Sigmoid colon (tissue), 7 donors: ENCODE measurements at places on chromosomes 5 and 9. TPM values are rescaled to one million over a fixed set of nuclear protein-coding genes. Genes with fewer than 3 reads are reported as not detected.

GRCh38 chr5:178469011-178469974, 120.9 kb downstream of the COL23A1 start:
- no peaks in the 10 kb centered on the region for H3K27me3 ChIP-seq
- no peak overlapping the region for H3K4me3 ChIP-seq
- H3K4me1 ChIP-seq, result peaks cover 9% of the 10 kb centered on the region
- DNase-seq, result no peak

DNA sequence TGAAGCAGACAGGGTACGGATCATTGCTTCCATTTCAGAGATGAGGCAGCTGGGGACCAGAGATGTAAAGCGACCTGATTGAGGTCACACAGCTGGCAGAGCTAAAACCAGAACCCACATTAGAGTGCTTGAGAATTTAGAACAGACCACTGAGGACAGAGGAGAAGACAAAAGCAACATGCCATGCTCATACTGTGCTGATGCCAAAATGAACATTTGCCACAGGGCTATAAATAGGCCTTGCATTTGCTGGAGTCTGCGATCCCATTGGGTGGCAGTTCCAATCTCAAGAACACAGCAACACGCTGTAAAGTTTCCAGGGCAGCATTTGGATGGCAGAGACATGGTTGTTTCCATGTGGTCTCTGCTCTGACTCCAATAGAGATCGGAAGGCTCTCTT, 222.4 kb upstream of the TBC1D2 start:
- no peaks in the 10 kb centered on the region for H3K27me3 ChIP-seq
- no peak for DNase-seq
- H3K27ac ChIP-seq, result no peak overlapping the region
- H3K36me3 ChIP-seq, result no peaks in the 10 kb centered on the region
- H3K4me3 ChIP-seq, result no peak overlapping the region

Gene CCL21
- 192 TPM for total RNA-seq

DNA sequence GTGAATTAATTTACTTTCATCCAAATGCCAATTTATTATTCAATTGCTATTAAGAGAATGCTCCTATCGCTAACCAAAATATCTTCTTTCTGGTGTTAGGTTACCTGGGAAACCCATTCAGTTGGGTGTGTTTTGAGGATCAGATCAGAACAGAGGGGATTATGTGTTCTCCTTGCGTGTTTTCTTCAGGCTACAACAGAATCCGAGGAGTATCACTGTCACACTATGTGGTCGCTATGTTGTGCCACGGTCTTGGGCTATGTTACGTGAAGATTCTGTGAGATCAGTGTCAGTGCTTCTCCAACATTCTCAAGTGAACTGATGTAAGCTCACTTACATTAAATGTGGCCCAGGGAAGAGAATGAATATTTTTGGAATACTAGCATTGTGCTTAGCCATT, 39.0 kb downstream of the ADCY2 start:
- no peak overlapping the region for H3K27ac ChIP-seq
- no peak for DNase-seq
- H3K36me3 ChIP-seq, result no peaks in the 10 kb centered on the region
- no peak overlapping the region for H3K4me3 ChIP-seq
- no peaks in the 10 kb centered on the region for H3K4me1 ChIP-seq
- H3K27me3 ChIP-seq, result no peaks in the 10 kb centered on the region

DNA sequence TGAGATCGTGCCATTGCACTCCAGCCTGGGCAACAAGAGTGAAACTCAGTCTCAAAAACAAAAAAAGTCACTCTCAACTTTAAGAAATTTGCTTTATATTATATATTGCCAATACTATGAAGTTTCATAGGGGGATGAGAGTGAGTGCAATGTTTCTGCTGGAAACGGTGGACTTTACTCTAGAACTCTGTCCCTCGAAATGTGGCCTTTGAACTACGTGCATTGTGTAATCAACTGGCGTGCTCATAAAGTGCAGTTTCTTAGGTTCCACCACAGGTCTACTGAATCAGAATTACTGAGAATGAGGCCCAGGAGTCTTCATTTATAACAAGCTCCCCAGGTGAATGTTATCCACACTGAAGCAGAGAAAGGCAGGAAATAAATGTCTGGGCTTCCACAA, 24.1 kb downstream of the OR2K2 start:
- no peak overlapping the region for H3K27ac ChIP-seq
- DNase-seq, result no peak
- no peaks in the 10 kb centered on the region for H3K4me1 ChIP-seq
- no peaks in the 10 kb centered on the region for H3K36me3 ChIP-seq

- peaks cover 26% of the 10 kb centered on the region for H3K4me1 ChIP-seq
- H3K27ac ChIP-seq, result peak overlapping the region; percentile 84
- no peaks in the 10 kb centered on the region for H3K27me3 ChIP-seq
- H3K4me3 ChIP-seq, result no peak overlapping the region
- peak; percentile 77 for DNase-seq
Observed at GRCh38 chr5:172533399-172534228, 79.3 kb upstream of the SH3PXD2B start.

- peaks cover 39% of the 10 kb centered on the region for H3K4me1 ChIP-seq
- H3K27ac ChIP-seq, result peak overlapping the region; percentile 98
- H3K36me3 ChIP-seq, result no peaks in the 10 kb centered on the region
- H3K4me3 ChIP-seq, result peak overlapping the region; percentile 95
Observed at GRCh38 chr9:129176701-129177442, 1.2 kb downstream of the IER5L start.

GRCh38 chr5:133869519-133870335, 98.7 kb downstream of the C5orf15 start:
- DNase-seq, result peak; percentile 64
- no peaks in the 10 kb centered on the region for H3K27me3 ChIP-seq
- H3K36me3 ChIP-seq, result no peaks in the 10 kb centered on the region
- no peak overlapping the region for H3K27ac ChIP-seq
- H3K4me1 ChIP-seq, result peaks cover 14% of the 10 kb centered on the region

GRCh38 chr5:15496886-15497285, 3.1 kb upstream of the FBXL7 start:
- H3K4me3 ChIP-seq, result no peak overlapping the region
- no peak overlapping the region for H3K27ac ChIP-seq
- no peaks in the 10 kb centered on the region for H3K27me3 ChIP-seq
- H3K4me1 ChIP-seq, result peaks cover 9% of the 10 kb centered on the region
- H3K36me3 ChIP-seq, result no peaks in the 10 kb centered on the region
- DNase-seq, result no peak

Gene SPOCK1
- 89.5 TPM for total RNA-seq

- H3K4me1 ChIP-seq, result peaks cover 4% of the 10 kb centered on the region
- H3K27me3 ChIP-seq, result peaks cover 54% of the 10 kb centered on the region
- H3K4me3 ChIP-seq, result no peak overlapping the region
Observed at GRCh38 chr9:135982499-135983207, 21.5 kb upstream of the UBAC1 start.

GRCh38 chr5:32071351-32071944, 102.7 kb downstream of the GOLPH3 start:
- DNase-seq, result peak; percentile 83
- no peaks in the 10 kb centered on the region for H3K36me3 ChIP-seq
- no peaks in the 10 kb centered on the region for H3K4me1 ChIP-seq

GRCh38 chr5:133319905-133320520, 268.2 kb downstream of the HSPA4 start:
- no peaks in the 10 kb centered on the region for H3K4me1 ChIP-seq
- no peaks in the 10 kb centered on the region for H3K36me3 ChIP-seq
- H3K27me3 ChIP-seq, result no peaks in the 10 kb centered on the region

Gene PTGES
- total RNA-seq, result 2.7 TPM

Gene SLC4A9
- not detected for total RNA-seq

DNA sequence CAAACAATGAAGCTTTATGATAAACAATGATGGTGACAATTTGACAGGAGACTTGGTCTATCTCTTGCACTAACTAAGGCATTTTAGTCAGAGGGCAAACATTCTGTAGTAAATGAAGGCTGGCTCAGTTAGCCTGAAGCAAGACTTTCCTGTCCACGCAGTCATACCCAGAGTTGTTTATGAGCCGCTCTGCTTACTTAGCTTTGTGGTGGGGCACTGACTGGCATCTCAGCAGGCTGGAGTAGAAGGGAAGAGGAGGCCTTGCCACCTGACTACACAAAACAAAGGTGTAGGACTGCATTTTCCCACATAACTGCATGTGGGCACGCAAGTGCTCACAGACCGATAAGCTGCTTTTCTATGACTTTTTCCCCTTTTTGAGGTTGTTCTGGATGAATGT, 133.7 kb upstream of the EPB41L4A start:
- H3K4me3 ChIP-seq, result no peak overlapping the region
- H3K27me3 ChIP-seq, result no peaks in the 10 kb centered on the region
- no peak for DNase-seq
- no peak overlapping the region for H3K27ac ChIP-seq
- no peaks in the 10 kb centered on the region for H3K36me3 ChIP-seq
- H3K4me1 ChIP-seq, result no peaks in the 10 kb centered on the region

DNA sequence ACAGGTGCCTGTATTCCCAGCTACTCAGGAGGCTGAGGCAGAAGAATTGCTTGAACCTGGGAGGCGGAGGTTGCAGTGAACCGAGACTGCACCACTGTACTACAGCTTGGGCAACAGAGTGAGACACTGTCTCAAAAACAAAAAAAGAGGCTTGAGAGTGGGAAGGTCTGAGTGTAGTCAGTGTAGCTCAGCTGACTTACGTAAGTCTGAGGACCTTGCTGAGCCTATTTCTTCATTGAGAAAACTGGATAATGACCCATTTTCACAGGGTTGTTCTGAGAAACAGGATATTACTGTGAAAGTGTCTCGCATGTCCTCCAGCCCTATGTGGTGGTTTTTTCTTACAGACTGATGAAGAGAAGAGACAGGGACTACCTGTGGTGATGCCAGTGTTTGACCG, 66.7 kb downstream of the WDR41 start:
- no peak overlapping the region for H3K27ac ChIP-seq
- H3K36me3 ChIP-seq, result no peaks in the 10 kb centered on the region
- no peaks in the 10 kb centered on the region for H3K27me3 ChIP-seq

GRCh38 chr5:175092691-175093090, 351.3 kb downstream of the DRD1 start:
- H3K4me3 ChIP-seq, result no peak overlapping the region
- no peak for DNase-seq
- H3K27me3 ChIP-seq, result no peaks in the 10 kb centered on the region
- H3K27ac ChIP-seq, result no peak overlapping the region
- H3K4me1 ChIP-seq, result no peaks in the 10 kb centered on the region

DNA sequence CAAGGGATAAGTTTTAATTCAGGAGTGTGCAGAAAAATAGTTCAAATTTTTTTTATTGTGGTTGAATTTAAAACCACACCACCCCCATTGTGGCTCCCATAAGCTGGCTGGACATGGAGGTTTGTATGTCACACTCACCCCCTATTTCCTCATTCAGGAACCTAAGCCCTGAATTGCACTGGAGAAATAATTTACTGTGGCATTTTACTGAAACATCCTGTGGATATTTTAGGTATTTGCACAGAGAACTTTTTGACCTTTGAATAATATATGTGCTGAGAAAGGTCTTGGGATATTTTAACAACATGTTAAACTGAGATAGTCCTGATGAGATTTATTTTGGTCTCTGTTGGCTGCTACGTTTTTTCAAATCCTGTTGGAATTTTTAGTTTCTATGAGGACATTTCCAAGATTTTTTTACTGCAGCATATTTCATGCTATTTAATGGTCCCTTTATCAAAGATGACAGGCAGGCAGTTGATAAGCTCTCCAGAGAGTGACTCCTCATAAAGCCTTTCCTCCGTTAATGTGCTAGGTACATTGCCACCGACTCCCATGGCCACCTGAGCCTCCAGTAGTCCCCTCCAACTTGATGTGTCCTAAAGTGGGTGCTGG, 51.2 kb upstream of the PALM2AKAP2 start:
- no peaks in the 10 kb centered on the region for H3K36me3 ChIP-seq
- no peak overlapping the region for H3K4me3 ChIP-seq
- H3K4me1 ChIP-seq, result no peaks in the 10 kb centered on the region
- no peak overlapping the region for H3K27ac ChIP-seq

Gene GOLPH3
- total RNA-seq, result 193 TPM

Gene TAS2R1
- total RNA-seq, result not detected

Gene HTR4
- total RNA-seq, result 1.7 TPM

DNA sequence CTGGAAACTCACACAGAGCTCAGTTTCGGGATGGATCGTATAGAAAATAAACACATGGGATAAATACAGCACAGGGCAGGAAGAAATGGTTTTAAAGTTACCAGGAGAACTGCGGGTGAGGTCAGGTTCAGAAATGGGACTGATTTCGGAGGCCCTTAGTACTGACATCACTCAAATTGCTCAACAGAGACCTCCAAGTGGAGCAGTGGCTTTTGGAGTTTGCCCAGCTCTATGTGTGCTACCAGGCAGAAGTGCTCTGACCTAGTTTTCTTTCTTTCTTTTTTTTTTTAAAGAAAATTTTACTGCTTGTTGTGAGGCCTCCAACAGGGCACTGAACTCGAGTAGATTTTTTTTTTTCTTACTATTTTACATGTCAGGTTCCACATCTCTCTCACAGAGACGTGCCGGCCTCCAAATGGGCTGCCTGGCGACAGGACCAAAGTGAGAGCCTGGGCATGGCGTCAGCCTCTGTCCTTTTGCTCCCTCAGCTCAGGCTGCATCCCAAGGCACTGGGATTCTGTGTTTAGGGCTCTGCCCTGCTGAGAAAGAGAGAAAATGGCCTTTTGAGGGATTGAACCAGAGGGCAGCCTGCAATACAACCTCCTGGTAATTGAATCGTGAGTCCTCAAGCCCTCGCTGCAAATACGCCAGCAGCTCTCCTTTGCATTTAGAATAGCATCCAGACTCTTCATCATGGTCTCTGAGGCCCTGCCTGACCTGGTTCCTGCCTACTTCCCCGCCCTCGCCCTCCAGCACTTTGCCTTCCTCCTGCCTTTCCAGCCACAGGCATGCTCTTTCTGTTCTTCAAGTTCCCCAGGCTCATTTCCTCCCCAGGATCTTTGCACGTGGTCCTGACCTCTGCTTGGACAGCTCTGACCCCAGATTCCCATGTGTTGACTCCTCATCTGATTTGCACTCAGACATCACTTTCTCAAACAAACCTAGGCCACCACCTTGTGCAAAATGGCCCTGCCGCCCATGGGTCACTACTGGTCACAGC, 173.5 kb downstream of the FGF1 start:
- H3K4me3 ChIP-seq, result no peak overlapping the region
- H3K4me1 ChIP-seq, result no peaks in the 10 kb centered on the region
- no peaks in the 10 kb centered on the region for H3K27me3 ChIP-seq
- H3K27ac ChIP-seq, result no peak overlapping the region
- DNase-seq, result no peak

Gene PRR7
- total RNA-seq, result 2.5 TPM

GRCh38 chr9:117957267-117957666, 253.1 kb downstream of the TLR4 start:
- H3K27ac ChIP-seq, result no peak overlapping the region
- DNase-seq, result no peak
- no peaks in the 10 kb centered on the region for H3K27me3 ChIP-seq

Gene PALM2AKAP2
- total RNA-seq, result 2.9 TPM

Gene CDH6
- 2.9 TPM for total RNA-seq

DNA sequence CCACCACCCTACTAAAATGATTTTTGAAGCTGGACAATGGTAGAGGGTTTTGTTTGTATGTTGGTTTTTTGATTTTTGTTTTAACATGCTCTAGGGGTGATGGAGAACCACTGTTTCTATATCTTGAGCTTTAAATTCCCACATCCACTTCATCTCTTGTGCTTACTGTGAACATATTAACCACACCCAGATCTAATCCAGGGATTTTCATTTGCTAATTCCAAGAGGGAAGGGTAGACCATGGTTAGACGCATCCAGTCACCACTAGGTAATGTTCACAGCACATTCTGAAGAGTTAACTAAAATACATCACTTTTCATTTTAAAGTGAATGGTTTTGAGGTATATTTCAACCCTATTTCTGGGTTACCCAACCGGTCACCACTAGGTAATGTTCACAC, 36.5 kb upstream of the IQGAP2 start:
- H3K36me3 ChIP-seq, result no peaks in the 10 kb centered on the region
- H3K27me3 ChIP-seq, result no peaks in the 10 kb centered on the region
- no peak for DNase-seq
- no peak overlapping the region for H3K4me3 ChIP-seq
- H3K4me1 ChIP-seq, result no peaks in the 10 kb centered on the region

GRCh38 chr5:134997015-134997414, 29.3 kb downstream of the CATSPER3 start:
- no peak overlapping the region for H3K4me3 ChIP-seq
- no peak for DNase-seq
- H3K27me3 ChIP-seq, result no peaks in the 10 kb centered on the region
- H3K27ac ChIP-seq, result no peak overlapping the region
- no peaks in the 10 kb centered on the region for H3K36me3 ChIP-seq
